Activated CD8-positive, alpha-beta memory T cell treated with anti-CD3 and anti-CD28 coated beads for 24 hours (primary cell): ENCODE measurements at places on chromosomes 6 and 20.

- no peak for DNase-seq
Observed at GRCh38 chr6:168179702-168180382, 100.8 kb upstream of the FRMD1 start.

DNA sequence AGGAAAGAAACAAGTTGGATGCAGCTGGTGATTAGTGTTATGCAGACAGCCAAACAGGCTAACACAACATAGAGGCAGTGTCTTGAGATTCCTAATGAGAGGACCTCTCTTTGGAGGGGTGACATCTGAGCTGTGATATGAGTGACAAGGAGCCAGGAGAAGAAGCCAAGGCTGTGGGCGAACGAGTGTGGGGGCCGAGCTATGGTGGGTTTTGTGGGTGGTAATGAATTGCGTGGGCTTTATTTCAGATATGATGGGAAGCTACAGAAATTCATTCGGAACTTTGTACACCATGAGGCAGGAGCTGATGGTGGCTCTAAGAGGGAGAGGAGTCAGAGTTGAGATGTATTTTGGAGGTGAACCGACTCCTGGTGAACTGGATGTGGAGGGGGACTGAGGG, 250.8 kb upstream of the RNF24 start:
- DNase-seq = no peak

GRCh38 chr20:48932375-48932941, 10.9 kb downstream of the ARFGEF2 start:
- DNase-seq = no peak

DNA sequence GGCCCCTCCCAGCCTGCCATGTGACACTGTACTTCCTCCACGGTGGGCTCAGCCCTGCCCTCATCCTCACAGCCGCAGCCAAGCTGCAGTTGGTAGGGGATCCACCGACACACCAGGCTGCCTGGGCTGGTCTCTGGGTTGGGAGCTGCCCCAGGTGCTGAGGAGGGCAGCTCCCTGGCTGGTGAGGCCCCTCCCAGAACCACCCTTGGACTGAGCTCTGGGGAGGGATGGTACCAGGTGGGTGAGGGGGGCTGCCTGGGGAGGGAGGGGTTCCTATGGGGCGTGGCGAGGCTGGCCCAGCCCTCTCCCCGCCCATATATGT, 185 bp upstream of the TNFRSF6B start:
- no peak for DNase-seq

GRCh38 chr6:99143108-99143861, 195.5 kb upstream of the FBXL4 start:
- DNase-seq = no peak

- DNase-seq = peak; percentile 59
Observed at GRCh38 chr6:136037242-136037875, 185.9 kb downstream of the PDE7B start.

- no peak for DNase-seq
Observed at GRCh38 chr6:28817808-28818145, 106.0 kb downstream of the TRIM27 start.
